ENCODE measurements at places on chromosomes 7 and 10. TPM values are rescaled to one million over a fixed set of nuclear protein-coding genes. Genes with fewer than 3 reads are reported as not detected.

The SLC13A1 gene
- not detected for total RNA-seq

The PDE6C gene
- not detected for total RNA-seq

- no peaks in the 10 kb centered on the region for H3K27me3 ChIP-seq
- H3K27ac ChIP-seq: no peak overlapping the region
- no peaks in the 10 kb centered on the region for H3K36me3 ChIP-seq
- DNase-seq: no peak
- no peak overlapping the region for H3K4me3 ChIP-seq
- no peaks in the 10 kb centered on the region for H3K4me1 ChIP-seq
Observed at GRCh38 chr7:147911201-147911601, 679.4 kb upstream of the C7orf33 start.

The FAM25G gene
- not detected for total RNA-seq

- H3K27ac ChIP-seq: no peak overlapping the region
- peaks cover 7% of the 10 kb centered on the region for H3K4me1 ChIP-seq
- no peaks in the 10 kb centered on the region for H3K27me3 ChIP-seq
- H3K36me3 ChIP-seq: no peaks in the 10 kb centered on the region
Observed at GRCh38 chr7:30272126-30272525, 12.3 kb upstream of the ZNRF2 start.

DNA sequence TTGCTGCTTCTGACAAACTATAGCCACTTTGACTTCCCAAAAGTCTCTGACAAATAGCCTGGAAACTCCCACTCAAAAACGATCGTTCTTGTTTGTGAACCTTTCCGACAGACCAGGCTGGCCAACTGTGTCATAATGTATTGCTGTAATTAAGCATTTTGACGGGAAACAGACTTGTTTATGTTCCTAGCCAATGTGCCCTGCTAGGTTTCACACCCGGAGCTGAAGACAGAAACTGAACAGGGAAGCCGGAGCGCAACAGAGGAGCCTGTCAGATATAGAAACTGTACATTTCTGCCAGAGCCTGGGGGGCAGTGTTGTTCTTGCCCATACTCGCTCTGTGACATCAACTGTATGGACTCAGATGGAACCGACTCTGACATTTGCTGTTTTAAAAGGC, 55.3 kb upstream of the C7orf33 start:
- no peaks in the 10 kb centered on the region for H3K27me3 ChIP-seq
- no peak for DNase-seq
- H3K27ac ChIP-seq: no peak overlapping the region
- no peak overlapping the region for H3K4me3 ChIP-seq

The ADCYAP1R1 gene
- total RNA-seq: 12.0 TPM

The ANKRD2 gene
- not detected for total RNA-seq

The ACSM6 gene
- not detected for total RNA-seq

- H3K27ac ChIP-seq: peak overlapping the region; percentile 99
- no peaks in the 10 kb centered on the region for H3K27me3 ChIP-seq
- peaks cover 40% of the 10 kb centered on the region for H3K4me1 ChIP-seq
- no peak for DNase-seq
- no peaks in the 10 kb centered on the region for H3K36me3 ChIP-seq
Observed at GRCh38 chr10:102644646-102645387, 538 bp downstream of the TRIM8 start.

DNA sequence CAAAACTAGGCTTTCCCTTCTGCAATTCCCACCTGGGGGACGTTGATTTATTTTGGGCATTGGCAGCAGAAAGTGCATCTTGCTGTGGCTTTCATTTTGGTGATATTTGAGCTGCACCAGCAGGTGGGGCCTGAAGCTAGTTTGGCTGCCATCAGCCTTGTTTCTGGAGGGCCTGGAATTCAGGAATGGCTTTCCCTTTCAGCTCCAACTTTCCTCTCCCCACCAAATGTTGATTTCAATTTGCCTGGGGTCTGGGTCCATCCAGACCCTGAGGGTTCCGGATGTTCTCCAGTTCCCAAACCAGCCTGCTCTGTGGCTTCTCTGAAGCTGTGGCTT, 640.4 kb downstream of the TYW1 start:
- no peaks in the 10 kb centered on the region for H3K36me3 ChIP-seq
- H3K4me1 ChIP-seq: no peaks in the 10 kb centered on the region

DNA sequence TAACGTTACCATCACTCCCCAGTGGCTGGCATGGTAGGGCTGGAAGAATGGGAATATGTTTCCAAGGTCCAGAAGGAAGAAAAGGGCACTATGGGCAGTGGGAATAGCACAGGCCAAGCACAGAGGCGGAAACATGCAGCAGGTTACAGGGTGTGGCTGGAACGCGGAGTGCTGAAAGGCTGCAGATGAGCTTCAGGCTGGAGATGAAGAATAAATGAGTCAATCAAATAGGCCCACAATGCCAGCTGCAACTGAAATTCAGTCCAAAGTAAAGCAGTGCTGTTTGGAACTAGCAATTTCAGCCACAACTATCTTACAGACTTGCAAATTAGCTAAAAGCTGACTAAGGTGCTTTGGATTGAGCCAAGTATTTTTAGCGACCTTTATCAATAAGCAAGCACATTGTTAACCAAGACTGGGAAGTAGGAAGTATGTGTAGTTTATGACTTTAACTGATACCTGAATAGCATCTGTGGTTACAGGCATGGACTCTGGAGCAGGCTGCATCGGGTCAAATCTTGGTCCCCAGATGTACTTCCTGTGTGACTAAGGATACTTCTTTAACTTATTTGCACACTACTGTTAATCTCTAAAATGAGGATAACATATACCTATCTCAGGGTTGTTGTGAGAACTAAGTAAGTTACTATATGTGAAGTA, 77.5 kb upstream of the CTTNBP2 start:
- no peaks in the 10 kb centered on the region for H3K27me3 ChIP-seq
- H3K4me1 ChIP-seq: no peaks in the 10 kb centered on the region
- DNase-seq: no peak
- no peaks in the 10 kb centered on the region for H3K36me3 ChIP-seq

DNA sequence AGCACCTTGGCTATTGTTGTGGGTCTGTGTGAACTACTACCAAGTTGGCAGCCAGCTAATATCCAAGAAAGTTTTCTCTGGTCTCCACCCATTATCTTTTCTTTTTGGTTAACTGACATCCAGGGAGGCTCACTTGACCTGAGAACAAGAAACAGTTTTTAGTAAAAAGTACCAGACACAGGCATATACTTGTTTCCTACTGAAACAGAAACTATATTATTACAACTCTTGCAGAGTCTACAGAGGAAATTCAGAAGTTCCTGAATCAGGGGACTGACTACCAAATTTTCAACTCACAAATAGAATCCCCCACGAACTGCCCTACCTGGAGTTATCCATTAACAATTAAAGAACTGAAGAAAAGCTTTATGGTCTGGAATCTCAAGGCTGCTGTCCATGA, 168.9 kb downstream of the KCND2 start:
- DNase-seq: no peak
- no peak overlapping the region for H3K27ac ChIP-seq
- H3K4me1 ChIP-seq: no peaks in the 10 kb centered on the region
- no peaks in the 10 kb centered on the region for H3K27me3 ChIP-seq
- H3K4me3 ChIP-seq: no peak overlapping the region

DNA sequence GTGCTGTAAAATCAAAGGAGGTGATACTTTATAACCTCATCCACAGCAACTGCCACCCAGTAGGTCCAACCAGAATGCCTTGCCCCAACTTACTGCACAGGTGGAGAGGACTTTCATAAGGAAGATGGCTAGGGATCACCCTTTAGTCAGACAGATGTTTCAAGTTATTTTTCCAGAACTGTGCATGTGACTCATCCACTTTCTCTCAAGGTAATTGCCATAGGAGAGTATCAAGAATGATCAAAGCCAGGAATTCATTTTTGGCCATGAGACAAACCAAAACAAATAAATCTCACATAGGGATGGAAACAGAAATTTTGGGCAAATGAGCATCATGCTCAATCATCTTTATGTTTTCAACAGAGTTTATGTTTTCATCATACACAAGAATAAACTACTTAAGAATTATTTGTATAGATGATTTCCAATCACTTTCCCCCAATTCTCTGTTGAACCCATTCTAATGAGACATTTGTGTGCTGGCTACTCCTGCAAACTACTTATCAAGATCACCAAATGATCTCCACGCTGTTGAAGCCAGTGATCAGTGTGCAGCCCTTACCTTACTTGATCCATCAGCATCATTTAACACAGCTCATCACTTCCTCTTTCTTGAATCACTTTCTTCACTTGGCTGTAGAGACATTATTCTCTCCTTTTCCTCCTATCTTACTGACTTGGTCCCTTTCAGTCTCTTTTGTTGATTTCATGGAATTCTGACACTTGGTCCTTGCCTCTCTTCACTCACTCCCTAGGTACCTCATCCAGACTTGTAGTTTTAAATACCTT, 74.0 kb downstream of the SLC16A9 start:
- DNase-seq: no peak
- no peaks in the 10 kb centered on the region for H3K27me3 ChIP-seq
- no peak overlapping the region for H3K27ac ChIP-seq
- no peaks in the 10 kb centered on the region for H3K36me3 ChIP-seq
- H3K4me3 ChIP-seq: no peak overlapping the region

The UCN3 gene
- not detected for total RNA-seq

GRCh38 chr10:58358947-58359346, 24.1 kb downstream of the UBE2D1 start:
- no peak overlapping the region for H3K27ac ChIP-seq
- no peaks in the 10 kb centered on the region for H3K36me3 ChIP-seq
- H3K4me3 ChIP-seq: no peak overlapping the region
- H3K4me1 ChIP-seq: peaks cover 17% of the 10 kb centered on the region

DNA sequence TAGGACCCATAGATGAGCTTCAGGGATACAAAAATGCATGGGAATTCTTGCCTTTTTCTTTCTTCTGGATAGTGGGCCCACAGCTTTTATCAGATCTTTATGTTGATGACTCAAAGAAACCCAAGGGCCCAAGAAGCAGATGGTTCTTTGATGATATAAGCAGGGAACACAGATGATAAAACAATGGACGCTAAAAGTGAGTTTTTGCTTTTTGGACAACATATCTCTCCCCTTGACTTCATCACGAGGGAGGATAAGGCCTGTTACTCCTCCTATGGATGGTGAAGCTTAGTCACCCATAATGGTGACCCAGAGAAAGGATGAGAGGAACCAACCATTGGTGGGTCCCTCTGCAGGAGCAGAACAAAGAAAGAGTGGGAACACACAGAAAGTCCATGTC, 6.5 kb upstream of the OGA start:
- H3K27me3 ChIP-seq: no peaks in the 10 kb centered on the region
- no peak overlapping the region for H3K27ac ChIP-seq
- no peak for DNase-seq
- peaks cover 5% of the 10 kb centered on the region for H3K4me1 ChIP-seq

The ENTPD1 gene
- 17.7 TPM for total RNA-seq

The GNG11 gene
- 15.0 TPM for total RNA-seq

DNA sequence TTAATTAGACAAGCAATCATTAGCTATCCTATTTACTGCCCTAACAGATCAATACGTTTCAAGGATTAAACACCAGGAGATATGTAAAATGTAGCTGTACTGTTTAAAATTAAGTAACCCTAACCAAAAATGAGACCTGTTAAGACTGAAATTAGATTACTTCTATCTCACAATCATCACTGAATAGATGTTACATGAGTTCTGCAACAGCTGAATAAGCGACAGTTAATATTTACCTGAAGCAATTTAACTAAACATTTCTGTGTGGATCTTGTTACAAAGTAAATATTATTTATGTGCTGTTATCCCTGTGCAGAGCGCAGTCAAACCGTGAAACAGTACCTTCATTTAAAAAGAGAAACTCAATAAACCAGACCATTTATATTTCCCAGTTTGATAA, 122.5 kb downstream of the RELN start:
- no peak overlapping the region for H3K27ac ChIP-seq
- H3K27me3 ChIP-seq: no peaks in the 10 kb centered on the region
- H3K4me1 ChIP-seq: no peaks in the 10 kb centered on the region
- DNase-seq: no peak
- no peak overlapping the region for H3K4me3 ChIP-seq

GRCh38 chr7:17166824-17167379, 131.6 kb upstream of the AHR start:
- H3K36me3 ChIP-seq: no peaks in the 10 kb centered on the region
- H3K4me3 ChIP-seq: no peak overlapping the region
- DNase-seq: no peak

DNA sequence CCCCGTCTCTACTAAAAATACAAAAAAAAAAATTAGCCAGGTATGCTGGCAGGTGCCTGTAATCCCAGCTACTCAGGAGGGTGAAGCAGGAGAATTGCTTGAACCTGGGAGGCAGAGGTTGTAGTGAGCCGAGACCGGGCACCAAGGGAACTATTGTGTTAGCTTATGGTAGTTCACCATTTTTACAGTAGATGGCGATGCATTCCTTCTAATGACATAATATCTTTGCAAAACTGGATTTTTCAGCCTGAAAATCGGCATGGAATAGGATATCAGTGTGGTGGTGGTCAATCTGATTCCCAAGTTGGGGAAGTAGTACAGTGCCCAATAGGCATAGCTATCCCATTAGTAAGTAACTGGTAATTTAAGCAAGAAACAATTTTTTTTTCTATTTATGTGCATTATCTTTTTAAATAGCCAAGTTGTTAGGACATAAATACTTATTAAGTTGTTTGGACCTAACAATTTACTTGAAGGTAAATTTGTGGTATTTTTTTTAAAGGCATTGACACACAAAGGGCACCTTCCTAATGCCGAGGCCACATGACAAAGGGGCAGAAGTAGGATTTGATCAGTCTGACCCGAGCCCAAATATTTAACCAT, 17.6 kb upstream of the IMPDH1 start:
- H3K27me3 ChIP-seq: no peaks in the 10 kb centered on the region
- H3K27ac ChIP-seq: no peak overlapping the region
- H3K4me1 ChIP-seq: no peaks in the 10 kb centered on the region
- no peaks in the 10 kb centered on the region for H3K36me3 ChIP-seq
- no peak for DNase-seq

The GPR158 gene
- 0.49 TPM for total RNA-seq

DNA sequence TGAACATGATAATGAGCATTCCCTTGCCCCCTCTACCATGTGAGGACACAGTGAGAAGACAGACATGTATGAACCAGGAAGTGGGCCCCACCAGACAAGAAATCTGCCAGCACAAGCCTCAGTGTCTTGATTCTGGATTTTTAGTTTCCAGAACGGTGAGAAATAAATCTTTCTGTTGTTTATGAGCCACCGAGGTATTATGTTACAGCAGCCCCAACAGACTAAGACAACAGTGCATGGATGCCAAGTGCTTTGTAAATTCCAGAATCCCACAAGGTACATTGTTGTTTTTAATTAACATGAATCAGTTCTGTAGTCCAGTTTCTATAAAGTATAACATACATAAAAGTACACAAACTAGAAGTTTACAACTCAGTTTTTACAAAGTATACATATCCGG, 162.2 kb downstream of the ARHGAP21 start:
- no peak overlapping the region for H3K4me3 ChIP-seq
- H3K27ac ChIP-seq: no peak overlapping the region
- H3K27me3 ChIP-seq: no peaks in the 10 kb centered on the region
- peaks cover 4% of the 10 kb centered on the region for H3K4me1 ChIP-seq
- DNase-seq: no peak

The HSPB1 gene
- 3,606 TPM for total RNA-seq

- H3K4me3 ChIP-seq: no peak overlapping the region
- H3K36me3 ChIP-seq: no peaks in the 10 kb centered on the region
Observed at GRCh38 chr10:83862723-83863122, 276.6 kb upstream of the GHITM start.

The NPS gene
- not detected for total RNA-seq

The CYP26C1 gene
- total RNA-seq: not detected

Data from vagina (tissue), 2 donors.